NCI-H2081 (cell line): ENCODE measurements at places on chromosomes 2 and 18.

- DNase-seq: no peak
Measured at GRCh38 chr2:71333619-71334018, 2.0 kb downstream of the ZNF638 start.

- DNase-seq: no peak
Measured at GRCh38 chr2:61620244-61621159, 82.3 kb upstream of the XPO1 start.

DNA sequence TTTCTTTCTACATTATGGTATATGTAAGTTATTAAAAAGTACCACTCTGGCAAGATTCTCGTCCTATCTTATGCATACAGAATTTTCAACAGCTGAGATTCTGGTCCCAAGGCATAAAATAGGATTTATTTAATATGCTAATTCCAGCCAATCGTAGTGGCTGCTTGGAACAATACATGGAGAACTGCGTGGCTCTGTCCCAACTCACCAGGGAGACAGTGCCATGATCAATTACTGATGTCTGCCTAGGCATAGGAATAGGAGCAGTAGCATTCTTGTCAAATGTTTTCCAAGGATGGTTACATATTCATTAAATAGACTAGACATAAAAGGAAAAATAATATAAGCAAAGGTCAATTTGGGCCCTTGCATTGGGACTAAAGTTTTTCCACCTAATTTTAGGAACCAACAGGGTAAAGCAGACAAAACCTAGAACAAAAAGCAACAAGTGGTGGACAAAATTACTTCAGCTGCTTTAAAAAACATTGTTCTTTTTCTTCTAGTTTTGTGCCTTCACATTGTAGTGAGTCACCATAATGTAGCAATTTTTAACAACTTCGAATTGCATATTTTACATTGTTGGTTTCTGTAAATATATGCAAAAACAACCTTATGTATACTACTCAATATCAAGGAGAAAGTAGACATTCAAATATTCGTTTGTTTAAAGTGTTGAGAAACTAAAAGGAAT, 232.8 kb upstream of the ATP5MC3 start:
- no peak for DNase-seq

DNA sequence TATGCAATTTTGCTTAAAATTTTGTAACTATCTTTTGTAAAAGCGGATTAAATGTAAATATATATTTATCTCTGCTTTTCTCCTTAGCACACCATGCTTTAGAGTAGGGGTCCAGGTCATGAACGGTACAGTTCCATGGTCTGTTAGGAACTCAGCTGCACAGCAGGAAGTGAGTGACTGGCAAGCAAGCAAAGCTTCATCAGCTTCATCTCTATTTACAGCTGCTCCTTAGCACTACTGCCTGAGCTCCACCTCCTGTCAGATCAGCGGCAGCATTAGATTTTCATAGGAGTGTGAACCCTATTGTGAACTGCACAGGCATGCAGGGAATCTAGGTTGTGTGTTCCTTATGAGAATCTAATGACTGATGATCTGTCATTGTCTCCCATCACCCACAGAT, 959.0 kb upstream of the SLC39A10 start:
- DNase-seq: no peak
